ENCODE measurements at places on chromosomes 1 and 21.

GRCh38 chr1:24018611-24019580 is 38.8 kb upstream of the SRSF10 start:
- no peak for DNase-seq

GRCh38 chr1:92096317-92096716 is 16.2 kb downstream of the BTBD8 start:
- DNase-seq: no peak

DNA sequence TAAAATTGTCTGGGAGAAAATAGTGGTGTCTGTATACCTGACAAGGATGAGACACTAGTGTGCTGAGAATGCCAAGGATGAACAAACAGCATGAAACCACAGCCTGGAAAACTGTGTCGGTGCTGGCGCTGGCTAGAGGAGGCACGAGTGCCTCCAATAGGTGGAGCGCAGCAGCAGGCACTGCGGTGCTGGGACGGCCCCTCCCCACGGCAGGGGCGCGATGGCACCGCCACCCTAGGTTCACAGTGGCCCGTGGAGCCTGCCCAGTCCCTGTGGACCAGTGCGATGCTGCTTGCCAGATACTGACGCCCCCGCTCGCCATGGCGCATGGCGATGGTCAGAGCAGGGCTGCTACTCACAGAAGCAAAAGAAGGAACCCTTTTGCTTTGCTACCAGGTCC is 6.8 kb downstream of the CFAP410 start:
- no peak for DNase-seq

- DNase-seq: no peak
These were observed 59.9 kb downstream of the WNT9A start for GRCh38 chr1:227887697-227888403.

GRCh38 chr1:89146721-89147120 is 20.8 kb upstream of the GBP2 start:
- no peak for DNase-seq

DNA sequence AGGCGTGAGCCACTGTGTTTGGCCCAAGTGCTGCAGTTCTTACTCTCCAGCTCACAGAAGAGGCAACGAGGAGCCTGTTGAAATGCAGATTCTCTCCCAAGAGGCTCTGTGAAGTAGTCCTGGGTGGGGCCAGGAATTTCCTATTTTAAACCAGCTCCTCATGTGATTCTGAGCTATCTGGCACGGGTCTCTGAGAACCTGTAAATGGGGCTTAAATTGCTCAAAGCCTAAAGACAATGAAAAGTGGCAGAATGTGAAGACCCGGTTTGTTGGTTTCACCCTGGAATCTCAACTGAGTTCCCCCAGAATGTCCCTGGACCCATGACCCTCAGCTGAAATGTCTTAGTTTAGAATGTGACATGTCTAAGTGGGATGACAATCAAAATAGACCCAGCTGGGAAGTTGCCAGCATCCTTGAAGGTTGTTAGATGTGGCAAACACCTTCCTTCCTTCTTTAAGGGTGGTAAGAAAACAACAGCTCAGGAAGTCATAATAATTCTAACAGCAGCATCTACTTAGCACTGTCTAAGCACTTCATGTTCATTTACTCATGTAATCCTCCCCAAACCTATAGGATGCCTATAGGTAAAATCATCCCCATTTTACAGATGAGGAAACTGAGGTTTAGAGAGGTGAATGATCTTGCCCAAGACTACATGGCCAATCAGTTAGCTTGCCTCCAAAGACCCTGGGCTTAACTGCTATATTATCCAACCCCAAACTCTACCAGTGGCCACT is 20.9 kb upstream of the ATP5PO start:
- DNase-seq: no peak

- DNase-seq: no peak
These were observed 7.1 kb upstream of the IL12RB2 start for GRCh38 chr1:67300561-67300960.

DNA sequence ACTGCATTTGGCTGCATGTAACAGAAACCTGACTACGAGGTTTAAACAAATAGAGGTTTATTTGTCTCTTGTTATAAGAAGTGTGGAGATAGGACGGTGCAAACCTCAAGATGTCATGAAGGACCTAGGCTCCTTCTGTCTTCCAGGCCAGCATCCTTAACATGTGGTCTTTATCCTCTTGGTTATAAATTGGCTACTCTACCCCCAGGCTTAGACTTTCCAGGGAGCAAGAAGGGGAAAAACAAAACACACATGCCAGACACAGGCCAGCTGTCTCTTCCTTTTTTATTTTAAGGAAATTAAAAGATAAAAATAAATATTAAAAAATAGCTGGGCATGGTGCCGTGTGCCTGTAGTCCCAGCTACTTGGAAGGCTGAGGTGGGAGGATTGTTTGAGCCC is 51.3 kb upstream of the PRELP start:
- DNase-seq: no peak

- no peak for DNase-seq
These were observed 4.4 kb downstream of the IFI16 start for GRCh38 chr1:159014003-159014571.

GRCh38 chr1:220788900-220789299 is 2.2 kb downstream of the MTARC1 start:
- no peak for DNase-seq

DNA sequence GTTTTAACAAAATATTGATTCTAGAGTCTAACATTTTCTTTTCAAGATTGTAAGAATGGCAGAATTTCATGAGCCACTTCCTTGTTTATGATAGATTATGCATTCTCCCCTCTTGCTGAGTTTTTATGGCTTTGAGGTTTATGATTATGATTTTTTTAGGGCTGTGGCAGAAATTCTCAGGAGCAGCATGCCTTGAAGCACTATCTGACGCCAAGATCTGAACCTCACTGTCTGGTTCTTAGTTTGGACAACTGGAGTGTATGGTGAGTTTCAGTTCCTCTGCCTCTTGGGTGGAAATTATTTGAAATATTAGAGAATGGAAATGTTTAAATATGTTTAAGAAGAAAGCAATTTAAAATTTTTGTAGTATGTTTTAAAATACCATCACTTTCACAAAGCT is 10.2 kb downstream of the USP16 start:
- no peak for DNase-seq

DNA sequence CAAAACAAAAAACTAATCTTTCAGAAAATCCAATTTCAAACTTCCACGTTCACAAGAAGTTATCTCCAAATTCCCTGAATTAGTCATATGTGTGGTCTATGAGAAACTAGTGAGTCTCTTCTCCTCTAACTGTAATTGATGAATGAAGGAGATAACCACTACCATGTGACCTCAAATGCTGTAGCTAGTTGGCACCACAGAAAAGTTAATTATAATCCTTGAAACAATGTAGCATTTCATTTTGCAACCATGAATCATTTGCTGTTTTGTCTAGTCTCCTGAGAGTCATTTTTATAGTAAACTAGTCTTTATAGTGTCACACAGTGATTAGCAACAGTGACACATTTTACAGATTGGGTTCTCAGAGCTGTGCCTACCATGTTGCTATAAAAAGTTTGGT is 287.5 kb downstream of the LRRIQ3 start:
- no peak for DNase-seq
